ENCODE measurements at places on chromosomes 7 and 10. TPM values are rescaled to one million over a fixed set of nuclear protein-coding genes. Genes with fewer than 3 reads are reported as not detected.

The AGR3 gene
- not detected for total RNA-seq

The STK31 gene
- total RNA-seq = not detected

The GHRHR gene
- total RNA-seq = not detected

The RAB19 gene
- total RNA-seq = not detected

The ZNF248 gene
- total RNA-seq = 5.6 TPM

The MTURN gene
- total RNA-seq = 24.4 TPM

The HMX2 gene
- not detected for total RNA-seq

The CDC123 gene
- total RNA-seq = 58.0 TPM

The MYL10 gene
- total RNA-seq = not detected

The TMEM176A gene
- 0.54 TPM for total RNA-seq

The CDK1 gene
- 5.2 TPM for total RNA-seq

The NME8 gene
- total RNA-seq = not detected

The AFAP1L2 gene
- 3.1 TPM for total RNA-seq

Data from cardiac ventricle fibroblast (primary cell).